ENCODE measurements at places on chromosomes 5 and 9. TPM values are rescaled to one million over a fixed set of nuclear protein-coding genes. Genes with fewer than 3 reads are reported as not detected.

DNA sequence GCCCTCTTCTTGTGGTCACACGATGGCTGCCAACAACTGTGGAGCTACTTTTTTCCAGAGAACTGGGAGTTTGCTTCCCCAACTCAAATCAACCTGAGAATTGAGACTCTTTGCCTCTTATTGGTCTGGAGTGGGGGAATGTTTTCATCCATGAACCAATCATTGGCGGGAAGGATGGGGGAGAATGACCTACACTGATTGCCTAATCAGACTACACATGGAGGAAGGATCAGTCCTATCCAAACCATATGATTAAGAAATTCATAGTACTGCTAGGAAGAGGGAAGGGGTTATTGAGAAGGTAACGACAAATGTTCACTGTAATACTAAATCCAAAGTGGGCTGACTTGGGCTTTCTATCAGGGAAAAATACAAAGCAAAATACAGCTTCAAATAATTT lies 7.9 kb upstream of the KIF2A start:
- no peaks in the 10 kb centered on the region for H3K4me1 ChIP-seq
- H3K27me3 ChIP-seq = no peaks in the 10 kb centered on the region
- no peak overlapping the region for H3K27ac ChIP-seq
- no peak for DNase-seq

GRCh38 chr9:109739760-109740159 lies 40.2 kb upstream of the PALM2AKAP2 start:
- H3K27me3 ChIP-seq = no peaks in the 10 kb centered on the region
- H3K4me3 ChIP-seq = no peak overlapping the region
- H3K4me1 ChIP-seq = peaks cover 14% of the 10 kb centered on the region
- DNase-seq = no peak
- H3K27ac ChIP-seq = no peak overlapping the region

- H3K27me3 ChIP-seq = no peaks in the 10 kb centered on the region
- peaks cover 5% of the 10 kb centered on the region for H3K4me1 ChIP-seq
- no peaks in the 10 kb centered on the region for H3K36me3 ChIP-seq
- no peak overlapping the region for H3K27ac ChIP-seq
- DNase-seq = no peak
- H3K4me3 ChIP-seq = no peak overlapping the region
Observed at GRCh38 chr9:119078015-119078414, 291.2 kb downstream of the BRINP1 start.

DNA sequence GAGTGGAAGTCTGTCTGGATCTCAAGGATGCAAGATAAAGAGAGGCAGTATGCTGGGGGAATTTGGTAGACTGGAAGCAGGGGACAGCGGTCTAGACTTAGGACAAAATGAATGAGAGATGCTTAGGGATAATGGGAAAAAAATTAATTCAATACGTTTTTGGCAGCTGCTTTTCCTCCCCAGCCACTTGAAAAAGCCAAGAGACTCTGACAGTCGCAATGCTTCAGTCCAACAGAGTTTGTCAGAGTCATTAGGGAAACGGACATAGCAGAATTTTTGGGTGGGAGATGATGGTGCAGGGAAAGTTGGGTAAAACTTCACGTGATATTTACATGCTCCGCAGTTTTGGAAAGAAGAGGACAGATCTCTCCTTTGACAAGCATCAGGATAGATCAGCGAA lies 129.7 kb downstream of the GOLPH3 start:
- peaks cover 6% of the 10 kb centered on the region for H3K4me1 ChIP-seq
- no peak overlapping the region for H3K27ac ChIP-seq
- H3K27me3 ChIP-seq = no peaks in the 10 kb centered on the region
- no peak for DNase-seq
- H3K4me3 ChIP-seq = no peak overlapping the region

DNA sequence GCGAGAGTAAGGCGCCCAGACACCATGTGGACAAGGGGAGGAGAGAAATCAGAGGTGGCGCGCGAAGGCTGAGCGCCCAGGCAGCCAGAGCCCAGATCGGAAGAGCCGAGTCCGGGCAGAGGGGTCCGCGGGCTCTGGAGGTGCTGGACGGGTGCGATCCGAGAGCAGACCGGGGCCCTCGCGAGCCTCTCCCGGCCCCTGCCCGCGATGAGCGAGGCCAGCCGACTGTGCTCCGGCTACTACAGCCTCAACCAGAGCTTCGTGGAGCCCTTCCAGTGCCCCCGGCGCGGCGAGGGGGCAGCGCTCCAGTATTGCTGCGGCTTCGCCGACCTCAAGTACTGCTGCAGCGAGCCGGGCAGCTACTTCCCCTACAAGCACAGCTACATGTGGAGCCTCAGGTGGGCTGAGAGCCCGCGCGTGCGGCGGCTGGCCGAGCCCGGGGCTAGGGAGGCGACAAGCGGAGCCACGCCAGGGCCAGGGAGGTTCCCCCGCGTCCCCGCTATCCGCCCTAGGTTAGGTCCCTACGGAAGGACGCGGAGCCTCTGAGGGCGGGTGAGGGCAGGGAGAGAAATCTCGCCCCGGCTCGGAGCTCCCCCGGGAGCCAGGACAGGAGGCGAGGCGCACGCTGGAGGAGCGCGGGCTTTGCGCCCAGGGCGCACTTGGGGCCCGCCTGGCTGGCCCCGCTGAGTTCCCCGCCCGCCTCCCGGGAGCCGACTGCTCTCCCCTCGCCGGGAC lies at the start of gene SHISAL2B:
Gene SHISAL2B, plus strand, starts transcription at position 87 of the 735 bp plus-strand sequence. Its CDS starts 121 bp downstream, at position 208.
- H3K4me1 ChIP-seq = peaks cover 28% of the 10 kb centered on the region
- DNase-seq = peak; percentile 78
- no peak within 1 kb of the TSS for H3K27ac ChIP-seq
- peak within 1 kb of the TSS; percentile 68 for H3K4me3 ChIP-seq
- H3K36me3 ChIP-seq = peaks cover under 1% of the 10 kb centered on the region

DNA sequence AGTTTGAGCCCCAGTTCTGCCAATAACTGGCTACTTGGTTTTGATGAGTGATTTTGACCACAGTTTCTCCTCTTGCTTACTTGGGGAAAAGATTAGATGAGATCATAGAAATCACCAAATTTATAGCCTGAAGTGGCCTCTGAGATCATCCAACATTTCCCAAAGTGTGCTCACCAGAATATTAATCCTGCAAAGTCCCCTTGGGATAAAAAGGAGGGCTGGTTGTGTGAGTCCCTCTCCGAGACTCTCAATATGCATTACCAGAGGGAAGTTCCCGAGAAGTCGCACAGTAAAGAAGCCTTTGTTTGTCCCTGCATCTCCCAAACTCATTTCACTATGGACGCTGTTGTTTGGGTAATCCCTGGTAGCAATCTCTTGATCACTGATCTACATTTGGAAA lies 88.4 kb upstream of the ADRA1B start:
- no peaks in the 10 kb centered on the region for H3K36me3 ChIP-seq
- DNase-seq = no peak
- no peaks in the 10 kb centered on the region for H3K27me3 ChIP-seq
- no peak overlapping the region for H3K4me3 ChIP-seq
- H3K27ac ChIP-seq = no peak overlapping the region

DNA sequence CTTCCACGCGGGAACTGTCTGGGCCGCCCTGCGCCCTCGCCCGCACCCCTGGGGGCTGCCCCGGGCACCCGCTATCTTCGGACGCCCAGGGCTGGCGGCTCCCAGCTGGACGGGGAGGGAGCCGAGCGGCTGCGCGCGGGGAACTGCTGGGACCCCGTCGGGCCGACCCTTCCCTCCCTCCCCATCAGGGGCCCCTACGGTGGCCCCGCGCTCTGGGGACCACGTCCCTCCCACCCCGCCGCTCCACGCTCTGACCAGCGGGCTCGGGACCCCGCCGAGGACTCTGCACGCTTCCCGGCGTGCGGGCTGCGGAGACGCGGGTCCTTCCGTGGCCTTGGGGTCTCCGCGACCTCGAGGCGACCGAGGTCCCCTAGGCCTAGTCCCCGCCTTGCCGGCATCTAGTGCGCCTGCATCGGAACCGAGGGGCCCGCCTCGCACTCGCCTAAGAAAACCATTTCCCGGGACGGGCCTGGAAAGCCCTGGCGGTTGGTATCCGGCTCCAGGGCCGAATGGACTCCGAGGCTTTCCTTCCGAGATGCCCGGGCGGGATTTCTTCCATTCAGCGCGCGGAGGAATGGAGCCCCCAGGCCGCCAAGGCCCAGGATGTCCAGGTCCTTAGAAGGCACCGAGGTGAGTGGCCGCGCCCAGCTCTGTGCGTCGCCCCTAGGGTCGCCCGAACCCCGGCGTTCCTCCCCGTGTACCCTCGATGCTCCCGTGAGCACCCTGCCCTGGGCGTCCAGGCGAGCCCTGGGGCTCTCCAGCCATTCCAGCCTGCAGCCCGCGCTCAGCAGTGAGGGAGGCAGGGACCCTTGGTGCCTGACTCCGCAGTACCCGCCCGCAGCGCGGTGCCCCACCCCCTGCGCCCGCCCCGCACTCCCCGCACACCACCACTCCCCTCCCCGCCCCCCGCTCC lies 705 bp upstream of the SLC6A3 start:
- no peak overlapping the region for H3K27ac ChIP-seq
- H3K27me3 ChIP-seq = peaks cover 100% of the 10 kb centered on the region
- H3K4me1 ChIP-seq = peaks cover 8% of the 10 kb centered on the region
- peak overlapping the region; percentile 52 for H3K4me3 ChIP-seq
- no peaks in the 10 kb centered on the region for H3K36me3 ChIP-seq

GRCh38 chr5:5340206-5340729 lies 82.2 kb upstream of the ICE1 start:
- no peaks in the 10 kb centered on the region for H3K36me3 ChIP-seq
- peak; percentile 65 for DNase-seq
- H3K4me3 ChIP-seq = no peak overlapping the region
- no peaks in the 10 kb centered on the region for H3K27me3 ChIP-seq

- H3K27ac ChIP-seq = no peak overlapping the region
- peak overlapping the region; percentile 40 for H3K4me3 ChIP-seq
- H3K36me3 ChIP-seq = no peaks in the 10 kb centered on the region
- DNase-seq = peak; percentile 41
Observed at GRCh38 chr5:141492168-141492885, 3.4 kb downstream of the PCDHGC5 start.

GRCh38 chr9:131609099-131609830 lies 63.9 kb downstream of the PRRT1B start:
- H3K4me1 ChIP-seq = peaks cover 27% of the 10 kb centered on the region
- H3K27me3 ChIP-seq = no peaks in the 10 kb centered on the region
- H3K27ac ChIP-seq = peak overlapping the region; percentile 70
- H3K36me3 ChIP-seq = no peaks in the 10 kb centered on the region
- DNase-seq = peak; percentile 34

DNA sequence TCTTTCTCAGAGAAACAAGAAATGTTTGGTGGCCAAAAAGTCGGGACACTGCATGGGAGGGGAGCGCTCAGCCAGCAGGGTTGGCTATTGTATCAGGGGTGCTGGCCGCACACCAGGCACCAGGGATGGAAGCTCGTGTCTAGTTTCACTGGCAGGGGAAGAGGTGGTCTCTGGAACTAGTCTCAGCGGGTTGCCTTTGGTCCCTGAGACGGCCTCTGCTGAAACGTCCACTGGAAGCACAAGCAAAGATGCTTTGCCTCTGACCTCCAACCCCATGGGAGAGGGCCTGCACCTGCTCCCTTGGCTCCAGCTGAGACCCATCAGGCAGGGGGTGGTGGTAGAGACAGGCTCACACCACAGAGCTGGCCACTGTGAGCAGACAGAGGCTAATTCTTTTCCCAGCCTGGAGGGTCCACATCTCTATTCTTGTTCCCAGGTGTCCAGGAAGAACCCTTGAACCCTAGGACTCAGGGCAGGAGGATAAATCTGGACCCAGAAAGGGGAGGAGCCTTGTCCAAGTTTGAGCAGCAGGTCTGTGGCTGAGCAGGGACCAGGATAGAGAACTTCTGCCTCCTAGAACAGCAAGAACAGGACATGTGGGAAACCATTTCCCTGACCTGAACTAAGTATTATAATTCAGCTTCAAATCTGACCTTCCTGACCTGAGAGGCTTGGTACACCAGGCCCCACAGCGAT lies 102.6 kb downstream of the RGS3 start:
- no peak for DNase-seq
- H3K36me3 ChIP-seq = no peaks in the 10 kb centered on the region
- peaks cover 6% of the 10 kb centered on the region for H3K27me3 ChIP-seq
- H3K4me1 ChIP-seq = peaks cover 18% of the 10 kb centered on the region
- H3K27ac ChIP-seq = no peak overlapping the region

GRCh38 chr5:949275-949543 lies 56.5 kb downstream of the TRIP13 start:
- H3K36me3 ChIP-seq = no peaks in the 10 kb centered on the region
- H3K4me3 ChIP-seq = no peak overlapping the region
- H3K4me1 ChIP-seq = peaks cover 13% of the 10 kb centered on the region
- peaks cover 17% of the 10 kb centered on the region for H3K27me3 ChIP-seq
- H3K27ac ChIP-seq = no peak overlapping the region
- DNase-seq = no peak

- DNase-seq = no peak
- no peaks in the 10 kb centered on the region for H3K36me3 ChIP-seq
- no peak overlapping the region for H3K27ac ChIP-seq
- no peak overlapping the region for H3K4me3 ChIP-seq
Observed at GRCh38 chr5:179115307-179115706, 55.1 kb downstream of the ZNF354C start.

- H3K4me1 ChIP-seq = peaks cover 16% of the 10 kb centered on the region
- H3K36me3 ChIP-seq = no peaks in the 10 kb centered on the region
- H3K27me3 ChIP-seq = peaks cover 49% of the 10 kb centered on the region
- peak overlapping the region; percentile 43 for H3K4me3 ChIP-seq
- DNase-seq = peak; percentile 91
- no peak overlapping the region for H3K27ac ChIP-seq
Observed at GRCh38 chr9:95044731-95045508, 272.6 kb downstream of the FANCC start.

- no peaks in the 10 kb centered on the region for H3K27me3 ChIP-seq
- peak overlapping the region; percentile 35 for H3K4me3 ChIP-seq
- DNase-seq = peak; percentile 70
- peaks cover 55% of the 10 kb centered on the region for H3K4me1 ChIP-seq
- no peaks in the 10 kb centered on the region for H3K36me3 ChIP-seq
Observed at GRCh38 chr9:35729700-35730485, 2.1 kb downstream of the TLN1 start.

DNA sequence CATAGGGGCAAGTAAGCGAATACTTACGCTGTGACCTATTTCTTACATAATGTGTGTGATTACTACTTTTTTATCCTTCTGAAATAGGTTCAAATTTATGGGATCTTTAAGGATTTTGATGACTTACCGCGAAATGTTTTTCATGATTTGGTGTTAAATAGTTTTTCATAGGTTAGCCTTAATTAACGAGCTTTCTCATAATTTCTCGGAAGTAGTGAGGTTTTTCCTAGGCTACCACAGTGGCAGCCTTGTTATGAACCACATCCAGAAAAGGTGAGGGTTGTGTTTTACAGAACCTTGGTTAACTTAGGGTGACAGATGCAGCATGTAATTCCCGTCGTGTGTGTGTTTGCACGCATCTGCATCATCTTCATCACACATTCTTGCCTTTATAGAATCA lies 1.3 kb downstream of the SH3GL2 start:
- H3K4me1 ChIP-seq = peaks cover 4% of the 10 kb centered on the region
- DNase-seq = no peak
- peaks cover 64% of the 10 kb centered on the region for H3K27me3 ChIP-seq
- no peaks in the 10 kb centered on the region for H3K36me3 ChIP-seq
- peak overlapping the region; percentile 83 for H3K4me3 ChIP-seq

Gene WNT8A
- total RNA-seq = 0.25 TPM

Gene CDH6
- 18.0 TPM for total RNA-seq

Gene NFIB
- total RNA-seq = 0.40 TPM

Gene MUSK
- total RNA-seq = 0.24 TPM

Gene CAAP1
- total RNA-seq = 30.1 TPM

Gene RLN2
- 5.0 TPM for total RNA-seq

Gene TPPP
- total RNA-seq = not detected

Gene CATSPER3
- total RNA-seq = not detected

All from neural progenitor cell (in vitro differentiated cells).